AG04449 (cell line): ENCODE measurements at places on chromosomes 16 and 17.

- DNase-seq: no peak
Measured at GRCh38 chr16:9322769-9323168, 231.3 kb downstream of the HAPSTR1 start.

DNA sequence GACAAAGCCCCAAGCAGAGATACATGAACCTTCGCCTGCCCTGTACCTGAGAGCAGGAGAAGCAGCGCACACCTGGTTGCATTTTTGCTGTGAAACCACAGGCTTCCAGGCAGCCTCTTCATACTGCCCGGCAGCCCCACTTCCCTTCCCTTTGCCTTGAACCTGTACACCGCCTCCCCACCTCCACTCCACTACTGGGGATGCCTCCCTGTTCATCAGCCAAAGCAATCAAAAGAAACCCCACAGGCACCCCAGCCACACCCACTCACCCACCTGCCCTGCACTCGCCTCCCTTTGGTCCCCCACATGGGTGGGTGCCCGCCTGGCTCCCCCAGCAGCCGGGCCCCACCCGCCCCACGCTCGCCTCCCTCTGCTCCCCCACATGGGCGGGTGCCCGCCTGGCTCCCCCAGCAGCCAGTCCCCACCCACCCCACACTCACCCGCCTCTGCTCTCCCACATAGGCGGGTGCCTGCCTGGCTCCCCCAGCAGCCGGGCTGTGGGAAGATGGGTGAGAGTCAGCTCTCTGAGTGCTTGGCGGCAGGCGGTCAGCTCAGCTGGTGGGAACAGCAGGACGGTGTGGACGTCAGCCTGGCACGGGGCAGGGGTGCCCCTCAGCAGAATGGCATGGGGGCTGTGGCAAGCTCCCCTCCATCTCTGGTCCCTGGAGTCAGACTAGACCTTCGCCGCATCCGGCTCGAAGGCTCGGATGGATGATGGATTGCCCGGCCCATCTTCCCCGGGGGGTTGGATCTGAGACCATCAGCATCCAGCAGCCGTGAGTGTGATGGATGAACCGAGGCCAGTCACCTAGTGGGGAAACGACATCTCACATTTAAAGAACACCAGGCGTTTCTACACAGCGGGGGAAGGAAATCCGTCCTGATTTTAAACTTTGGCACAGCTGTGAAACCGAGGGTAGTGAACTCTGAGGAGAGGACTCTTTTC lies 135.6 kb downstream of the BANP start:
- no peak for DNase-seq

- DNase-seq: no peak
Measured at GRCh38 chr16:84340325-84341040, 27.9 kb upstream of the ATP2C2 start.

DNA sequence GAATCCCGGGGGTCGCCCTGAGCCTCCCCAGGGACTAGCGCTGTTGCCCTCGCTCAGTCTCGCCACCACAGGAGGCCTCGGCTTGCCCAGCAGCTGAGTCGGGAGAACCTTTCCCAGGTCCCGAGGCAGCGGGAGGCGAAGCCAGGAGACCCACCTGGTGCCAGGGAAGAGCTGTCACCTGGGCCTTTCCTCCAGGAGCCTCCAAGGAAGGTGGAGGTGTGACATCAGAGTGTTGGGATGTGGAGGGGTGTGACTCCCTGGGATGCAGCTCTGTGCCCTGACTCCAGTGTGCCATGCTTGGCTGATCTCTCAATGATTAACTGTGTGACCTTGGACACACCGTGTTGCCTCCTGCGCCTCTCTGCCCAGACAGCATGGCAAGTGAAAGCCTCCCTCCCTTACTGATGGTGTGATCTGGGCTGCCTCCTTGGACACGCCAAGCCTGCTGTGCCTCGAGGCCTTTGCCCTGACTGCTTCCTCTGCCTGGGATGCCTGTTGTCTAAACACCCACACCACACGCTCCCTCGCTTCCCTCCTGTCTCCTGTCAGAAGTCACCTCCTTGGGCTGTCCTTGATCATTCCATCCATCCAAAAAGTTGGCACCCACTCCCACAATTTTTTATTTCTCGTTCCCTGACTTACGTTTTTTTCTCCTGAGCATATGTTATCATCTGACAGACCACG lies 88.0 kb downstream of the CMIP start:
- DNase-seq: no peak

GRCh38 chr17:38327936-38328335 lies 15.8 kb downstream of the GPR179 start:
- no peak for DNase-seq

- no peak for DNase-seq
Measured at GRCh38 chr16:31094088-31094423, 541 bp downstream of the VKORC1 start.

- DNase-seq: no peak
Measured at GRCh38 chr17:32722733-32723132, 154.2 kb downstream of the MYO1D start.

- no peak for DNase-seq
Measured at GRCh38 chr16:64391063-64391600, 730.7 kb downstream of the CDH11 start.

DNA sequence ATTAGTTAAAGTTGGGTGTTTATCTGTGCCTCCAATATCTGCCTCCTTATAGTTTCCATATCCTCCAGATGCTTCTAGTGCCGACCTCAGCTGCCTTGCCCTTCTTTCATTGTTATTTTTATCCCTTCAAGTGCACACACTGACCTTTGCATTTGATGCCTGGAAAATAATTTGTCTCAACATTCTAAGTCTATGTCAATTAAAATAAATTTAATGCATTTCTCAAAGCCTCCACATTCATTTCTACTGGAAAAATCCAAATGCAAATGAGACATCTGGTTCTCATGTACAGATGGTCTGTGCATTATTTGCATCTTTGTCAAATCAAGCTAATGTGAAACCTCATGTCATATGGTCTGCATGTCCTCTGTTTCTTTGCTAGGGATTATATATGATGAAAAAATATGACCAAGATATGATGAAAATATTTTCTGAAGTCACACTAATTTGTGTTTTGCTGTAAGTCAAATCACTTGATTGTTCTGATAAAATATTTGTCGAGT lies 61.4 kb downstream of the TMEM100 start:
- DNase-seq: no peak

GRCh38 chr17:45120558-45120957 lies 11.8 kb downstream of the PLCD3 start:
- DNase-seq: no peak

DNA sequence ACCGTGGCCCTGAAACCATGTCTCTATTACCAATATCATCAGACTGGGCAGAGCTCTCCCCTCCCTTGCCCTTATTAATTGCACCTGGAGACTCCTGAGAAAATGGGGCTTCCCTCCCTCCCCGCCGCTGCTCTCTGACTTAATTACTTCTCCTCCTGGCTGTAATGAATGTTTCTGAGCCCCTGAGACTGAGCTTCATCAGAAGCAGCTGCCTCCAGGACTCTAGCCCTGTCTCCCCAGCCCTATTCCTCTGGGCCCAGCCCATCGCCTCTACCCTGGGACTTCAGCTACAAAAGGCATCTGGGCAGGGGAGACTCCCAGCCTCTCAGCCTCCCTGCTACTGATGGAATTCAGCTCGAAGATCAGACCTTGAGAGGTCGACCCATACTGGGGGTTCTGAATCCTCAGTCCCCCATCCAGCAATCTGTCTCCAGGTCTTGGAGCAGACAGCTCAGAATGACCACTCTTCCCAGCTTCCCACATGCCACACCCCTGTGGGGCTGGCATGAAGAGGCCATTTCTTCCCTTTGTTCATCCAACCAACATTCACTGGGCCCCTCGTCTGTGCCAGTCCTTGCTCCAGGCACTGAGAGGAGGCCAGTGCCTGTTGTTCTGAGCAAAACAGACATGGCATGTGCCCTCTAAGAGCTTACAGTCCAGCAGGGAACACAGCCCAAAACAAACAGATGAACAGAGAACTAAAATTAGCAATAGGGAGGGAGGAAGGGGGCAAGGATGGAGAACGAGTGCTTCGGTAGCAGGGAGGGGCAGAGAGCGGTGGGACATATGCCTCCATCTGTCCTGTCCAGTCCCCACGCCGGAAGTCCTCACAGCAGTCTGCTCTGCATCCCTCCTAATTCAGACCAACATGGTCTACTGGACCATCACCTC lies 17.0 kb upstream of the NAGS start:
- no peak for DNase-seq

DNA sequence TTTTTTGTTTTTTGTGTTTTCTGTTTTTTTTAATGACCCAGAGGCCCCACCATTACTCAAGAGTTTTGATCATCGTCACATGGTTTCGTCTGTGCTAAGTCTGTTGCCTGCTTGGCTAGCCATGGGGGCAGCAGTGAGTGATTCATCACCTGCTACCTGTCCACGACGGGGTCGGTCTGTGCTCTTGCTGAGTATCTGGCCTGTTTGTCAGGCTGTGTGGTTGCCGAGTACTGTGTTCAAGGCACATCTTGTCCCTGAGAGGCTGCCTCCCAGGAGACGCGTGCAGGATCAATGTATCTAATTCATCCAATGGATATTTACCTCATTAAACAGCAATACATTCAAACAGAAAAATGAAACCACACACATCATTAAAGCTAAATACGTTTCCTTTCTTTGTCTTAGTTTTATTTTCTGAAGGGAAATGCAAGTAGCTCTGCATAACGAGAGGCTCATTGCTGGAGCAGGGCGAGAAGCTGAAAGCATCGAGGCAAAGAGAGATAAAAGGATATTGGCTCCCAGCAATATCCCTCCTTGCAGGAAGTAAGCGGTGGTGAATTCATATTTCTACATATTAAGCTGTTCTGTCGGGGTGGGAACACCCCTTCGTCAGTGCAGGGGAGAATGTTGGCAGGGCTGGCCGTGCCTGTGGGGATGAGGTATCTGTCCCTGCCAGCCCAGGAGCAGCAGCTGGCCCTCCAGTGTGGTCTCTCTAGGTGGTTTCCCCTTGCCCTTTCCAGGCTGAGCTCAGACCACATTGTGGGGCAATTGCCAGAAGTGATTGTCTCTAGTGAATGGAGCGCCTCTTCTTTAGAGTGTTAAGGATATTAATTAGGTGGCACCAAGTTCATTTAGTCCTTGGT lies 166.2 kb upstream of the ASIC2 start:
- DNase-seq: no peak

- no peak for DNase-seq
Measured at GRCh38 chr16:67015313-67015731, 13.6 kb upstream of the CBFB start.
